Activated T-helper 17 cell treated with anti-CD3 and anti-CD28 coated beads, Interleukin-2, amount 50 U/mL, for 72 hours (primary cell): ENCODE measurements at places on chromosomes 5 and 9. TPM values are rescaled to one million over a fixed set of nuclear protein-coding genes. Genes with fewer than 3 reads are reported as not detected.

CER1 gene
- not detected for total RNA-seq

IRX2 gene
- not detected for total RNA-seq

SHC3 gene
- not detected for total RNA-seq

PLAC8L1 gene
- 0.69 TPM for total RNA-seq

PCAT7 gene
- total RNA-seq = not detected

BARHL1 gene
- total RNA-seq = not detected

ROR2 gene
- 0.08 TPM for total RNA-seq

SNCAIP gene
- not detected for total RNA-seq

CAMK4 gene
- 37.0 TPM for total RNA-seq

KLHL3 gene
- total RNA-seq = 5.3 TPM
